GM04503 (cell line): ENCODE measurements at places on chromosomes 2 and 18.
A peak's percentile ranks its signal among the peaks of the same experiment; 100 is the strongest.

- no peak for DNase-seq
Observed at GRCh38 chr18:21270453-21270852, 28.4 kb downstream of the GREB1L start.

GRCh38 chr18:57146956-57147636 is at the start of gene BOD1L2:
Gene BOD1L2 (plus strand): TSS chr18:57147087. CDS start chr18:57147313, 226 bp downstream.
- DNase-seq: no peak

DNA sequence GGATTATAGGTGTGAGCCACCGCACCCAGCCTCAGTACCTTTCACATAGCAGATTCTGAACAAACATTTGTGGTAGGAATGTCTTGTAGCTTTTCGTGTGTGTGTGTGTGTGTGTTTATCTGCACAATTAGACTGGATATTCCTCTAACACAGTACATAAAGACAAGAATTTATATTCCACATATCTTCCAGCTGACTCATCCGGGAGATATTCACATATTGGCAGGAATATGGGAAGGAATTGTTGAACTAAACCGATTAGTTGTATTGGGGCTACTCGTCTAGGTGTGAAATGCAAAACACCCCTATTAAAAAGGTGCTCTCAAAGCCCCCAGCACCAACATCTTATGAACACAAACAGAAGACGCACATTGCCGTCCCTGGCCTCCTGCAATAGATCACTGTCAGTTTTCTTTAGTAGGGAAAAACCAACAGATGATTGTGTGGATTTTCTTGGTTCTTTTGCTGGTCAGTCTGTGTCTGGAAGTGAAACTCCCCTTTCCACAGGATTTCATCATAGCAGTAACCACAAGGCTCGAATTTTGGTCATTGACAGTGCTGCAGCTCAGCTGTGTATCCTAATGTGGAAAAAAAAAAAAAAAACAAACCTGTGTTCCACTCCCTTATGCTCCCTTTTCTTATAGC is 208.5 kb upstream of the ACVR2A start:
- peak; percentile 19 for DNase-seq

GRCh38 chr2:218517434-218518206 is 50.5 kb downstream of the USP37 start:
- peak; percentile 4 for DNase-seq

- DNase-seq: no peak
Observed at GRCh38 chr2:239455436-239456203, 54.8 kb upstream of the HDAC4 start.

- no peak for DNase-seq
Observed at GRCh38 chr2:179550214-179550613, 285.6 kb upstream of the SESTD1 start.

DNA sequence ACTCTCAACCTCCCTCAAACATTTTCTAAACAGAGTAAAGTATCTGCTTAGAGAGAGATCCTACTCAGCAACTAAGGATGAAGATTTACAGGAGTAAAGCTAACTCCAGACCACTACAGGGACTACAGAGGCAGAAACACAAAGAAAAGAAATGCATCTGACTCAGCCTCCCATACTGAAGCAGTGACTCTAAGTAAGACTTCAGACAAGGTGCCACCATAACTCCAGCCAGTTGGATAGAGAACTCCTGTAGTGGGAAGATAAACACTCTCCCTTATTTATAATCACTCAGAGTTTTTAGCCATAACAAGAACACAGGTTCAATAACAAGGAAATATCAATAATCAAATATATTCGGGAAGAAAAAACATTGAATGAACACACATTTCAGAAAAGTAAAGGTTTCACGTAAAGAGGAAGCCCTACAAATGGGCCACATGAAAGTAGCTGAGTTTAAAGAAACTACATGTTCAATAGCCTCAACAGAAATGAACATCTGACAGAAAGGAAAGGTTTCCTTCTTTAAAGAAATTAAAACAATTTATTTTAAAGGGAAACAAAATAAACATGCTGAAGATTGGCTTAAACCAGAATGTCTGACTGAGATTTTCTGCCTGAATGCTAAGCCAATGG is 519.9 kb downstream of the KCNJ3 start:
- no peak for DNase-seq
